ENCODE measurements at places on chromosomes 1 and 21.

DNA sequence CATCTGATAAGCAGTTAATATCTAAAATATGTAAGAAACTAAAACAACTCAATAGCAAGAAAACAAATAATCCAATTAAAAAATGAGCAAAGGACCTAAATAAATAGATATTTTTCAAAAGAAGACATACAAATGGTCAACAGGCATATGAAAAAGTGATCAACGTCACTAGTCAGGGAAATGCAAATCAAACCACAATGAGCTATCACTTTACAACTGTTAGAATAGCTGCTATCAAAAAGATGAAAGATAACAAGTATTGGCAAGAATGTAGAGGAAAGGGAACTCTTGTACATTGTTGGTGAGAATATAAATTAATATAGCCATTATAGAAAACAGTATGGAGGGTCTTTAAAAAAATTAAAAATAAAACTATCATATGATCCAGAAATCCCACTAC, 40.7 kb upstream of the NEK7 start:
- ATAC-seq = no peak

- ATAC-seq = no peak
Observed at GRCh38 chr1:59641836-59642235, 172.9 kb upstream of the HOOK1 start.

DNA sequence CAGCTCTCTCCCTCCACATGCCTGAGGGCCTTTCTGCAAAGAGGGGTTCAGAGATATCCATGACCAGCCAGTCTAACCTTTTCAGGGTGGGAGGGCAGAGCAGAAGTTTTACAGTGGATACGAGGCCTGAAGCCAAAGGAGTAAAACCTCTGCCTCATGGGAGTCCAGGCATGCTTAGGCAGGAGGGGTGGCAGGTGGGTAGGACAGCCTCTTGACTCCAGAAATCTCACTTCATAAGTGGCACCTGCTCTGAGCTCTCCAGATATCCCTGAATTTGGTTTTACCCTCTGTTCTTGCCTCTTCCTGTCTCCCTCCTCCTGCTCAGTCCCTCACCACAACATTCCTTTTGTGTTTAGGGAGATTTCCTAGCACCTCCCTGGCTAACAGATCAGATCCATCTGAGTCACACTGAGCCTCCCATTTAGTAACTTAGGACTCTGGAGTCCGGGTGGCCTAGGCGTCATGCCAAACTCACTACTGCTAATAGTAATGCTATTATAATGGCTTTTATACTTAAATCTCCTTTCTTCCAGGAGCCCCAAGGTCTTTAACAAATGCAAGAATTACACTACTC, 201.0 kb downstream of the HS2ST1 start:
- ATAC-seq = no peak

GRCh38 chr1:228299211-228299610, 91.4 kb downstream of the OBSCN start:
- no peak for ATAC-seq

DNA sequence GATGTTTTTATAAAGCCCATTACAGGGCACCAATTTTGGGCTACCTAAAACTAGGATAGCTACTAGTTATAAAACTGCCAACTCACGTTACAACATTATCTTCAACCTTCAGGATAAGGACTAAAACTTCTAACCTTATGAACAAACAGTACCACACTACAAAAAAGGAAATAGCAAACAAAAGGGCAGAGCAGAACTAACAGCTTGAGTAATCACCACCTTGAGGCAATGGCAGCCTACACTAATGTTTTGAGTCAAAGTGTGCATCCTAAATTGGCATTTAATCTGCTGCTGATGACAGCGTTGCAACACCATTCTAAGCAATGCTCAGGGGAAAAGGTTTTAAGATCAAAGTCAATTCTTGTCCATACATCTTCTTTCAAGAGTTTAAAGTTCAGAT, 27.2 kb downstream of the PTP4A2 start:
- peak; percentile 92 for ATAC-seq

GRCh38 chr1:41317361-41317760, 43.9 kb upstream of the FOXO6 start:
- ATAC-seq = no peak

DNA sequence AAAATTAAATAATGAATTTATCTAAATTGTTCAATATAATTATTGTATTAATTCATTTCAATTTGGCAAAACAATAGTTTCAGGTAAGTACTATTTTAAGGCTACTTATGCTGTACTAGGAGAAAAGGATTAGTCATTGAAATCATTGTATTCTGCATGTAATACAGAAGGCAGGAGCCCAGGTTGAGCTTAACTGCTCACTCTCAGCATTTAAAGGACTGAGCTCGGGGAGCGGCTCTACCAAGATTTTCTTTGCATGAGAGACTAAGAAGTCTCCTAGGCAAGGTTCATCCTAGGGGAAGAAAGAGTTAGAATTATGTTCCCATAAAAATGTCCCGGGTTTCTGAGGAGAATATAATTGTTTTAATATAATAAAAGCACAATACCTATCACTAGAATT, 112.5 kb downstream of the CYYR1 start:
- ATAC-seq = no peak

GRCh38 chr1:23904748-23905357, 8.3 kb downstream of the CNR2 start:
- peak; percentile 47 for ATAC-seq

DNA sequence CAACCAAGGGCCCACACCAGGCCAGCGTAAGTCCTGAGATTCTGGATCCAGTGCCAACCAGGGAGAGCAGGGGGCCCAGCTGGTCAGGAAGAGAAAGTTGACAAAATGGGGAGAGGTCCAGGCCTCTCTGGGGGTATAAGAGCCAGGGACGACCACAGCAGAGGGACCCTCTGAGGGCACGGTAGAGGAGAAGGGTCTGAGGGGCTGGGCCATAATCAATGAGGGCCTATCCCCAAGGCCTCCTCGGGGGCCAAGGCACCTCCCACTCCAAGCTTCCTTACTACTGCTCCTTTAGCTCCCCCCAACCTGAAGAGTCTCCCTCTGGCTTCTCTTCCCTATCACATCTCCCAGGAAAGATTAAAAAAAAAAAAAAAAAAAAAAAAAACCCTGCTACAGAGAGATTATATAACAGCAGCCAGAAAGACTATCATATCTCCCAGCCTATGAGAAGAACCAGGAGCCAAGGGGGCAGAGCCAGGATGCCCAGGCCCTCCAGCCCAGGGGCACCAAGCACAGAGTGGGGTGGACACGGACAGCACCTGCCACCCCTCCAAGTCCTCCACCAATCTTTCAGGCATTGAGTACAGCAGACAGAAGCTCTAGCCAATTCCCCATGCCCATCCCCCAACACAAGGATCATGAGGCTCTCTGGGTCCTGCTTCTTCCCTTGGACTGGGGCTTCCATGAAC, 2.7 kb downstream of the MEF2D start:
- no peak for ATAC-seq

DNA sequence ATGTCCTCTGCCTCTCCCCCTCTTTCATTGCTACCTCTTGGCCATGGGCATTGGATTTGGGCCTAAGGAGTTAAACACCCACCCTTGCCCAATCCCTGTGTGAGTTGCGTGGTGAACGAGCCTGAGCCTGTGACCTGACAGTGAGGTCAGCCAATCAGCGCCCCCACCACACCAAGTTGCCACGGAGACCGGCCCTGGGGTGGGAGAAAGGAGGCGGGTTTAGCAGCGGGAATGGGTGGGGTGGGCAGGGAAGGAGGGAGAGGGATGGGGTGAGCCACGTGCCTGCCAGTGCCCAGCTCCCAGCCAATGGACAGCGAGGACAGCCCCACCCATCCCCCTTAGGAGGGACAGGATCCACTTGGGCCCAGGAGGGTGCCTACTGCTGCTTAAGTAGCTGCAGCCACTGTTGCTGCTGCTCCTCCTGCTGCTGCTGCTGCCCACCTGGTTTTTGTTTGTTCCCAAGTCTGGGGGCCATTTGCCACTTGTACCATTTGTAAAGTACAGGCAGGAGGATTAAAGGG, 9.5 kb downstream of the ZBTB7B start:
- no peak for ATAC-seq

DNA sequence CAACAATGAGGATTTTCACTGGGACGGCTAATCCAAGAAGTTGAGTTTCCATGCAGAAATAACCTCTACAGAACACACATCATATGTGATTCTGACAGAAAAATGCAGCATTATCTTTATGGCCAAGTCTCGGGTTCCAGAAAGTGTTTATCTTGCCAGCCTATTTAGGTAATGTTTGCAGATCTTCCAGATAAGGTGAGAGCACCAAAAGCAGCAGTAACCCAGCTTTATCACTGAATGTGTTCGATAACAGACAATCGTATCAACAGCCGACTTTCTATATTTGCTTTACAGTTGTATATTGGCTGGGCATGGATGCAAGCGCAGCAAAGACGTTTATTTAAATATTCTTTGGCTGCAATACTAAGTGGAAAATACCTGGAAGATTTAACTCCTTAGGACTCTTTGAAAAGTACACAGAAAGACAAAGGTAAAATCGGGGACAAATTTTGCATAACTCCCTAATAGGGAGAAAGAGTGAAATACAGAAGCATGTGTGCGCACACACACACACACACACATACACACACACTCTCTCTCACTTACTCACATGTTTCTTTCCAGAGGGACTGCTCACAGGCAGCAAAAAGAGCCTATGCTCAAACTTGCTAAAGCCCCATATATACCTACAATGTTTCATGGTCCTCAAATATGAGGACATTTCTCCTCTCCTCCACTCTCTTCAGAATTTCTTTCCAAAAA, 3.0 kb upstream of the CTSK start:
- no peak for ATAC-seq

Data from stimulated activated memory B cell treated with anti-CD40 and anti-IgM and Interleukin-4, amounts not matched to agents 10 μg/mL and 1 μg/mL and 100 μg/mL, for 72 hours (primary cell).